ENCODE measurements at places on chromosomes 3 and 15. TPM values are rescaled to one million over a fixed set of nuclear protein-coding genes. Genes with fewer than 3 reads are reported as not detected.
A peak's percentile ranks its signal among the peaks of the same experiment; 100 is the strongest.

- no peaks in the 10 kb centered on the region for H3K4me1 ChIP-seq
- H3K4me3 ChIP-seq: no peak overlapping the region
- H3K27ac ChIP-seq: no peak overlapping the region
- no peaks in the 10 kb centered on the region for H3K27me3 ChIP-seq
- no peak for DNase-seq
- no peaks in the 10 kb centered on the region for H3K36me3 ChIP-seq
Observed at GRCh38 chr3:149356630-149357029, 20.8 kb downstream of the TM4SF1 start.

DNA sequence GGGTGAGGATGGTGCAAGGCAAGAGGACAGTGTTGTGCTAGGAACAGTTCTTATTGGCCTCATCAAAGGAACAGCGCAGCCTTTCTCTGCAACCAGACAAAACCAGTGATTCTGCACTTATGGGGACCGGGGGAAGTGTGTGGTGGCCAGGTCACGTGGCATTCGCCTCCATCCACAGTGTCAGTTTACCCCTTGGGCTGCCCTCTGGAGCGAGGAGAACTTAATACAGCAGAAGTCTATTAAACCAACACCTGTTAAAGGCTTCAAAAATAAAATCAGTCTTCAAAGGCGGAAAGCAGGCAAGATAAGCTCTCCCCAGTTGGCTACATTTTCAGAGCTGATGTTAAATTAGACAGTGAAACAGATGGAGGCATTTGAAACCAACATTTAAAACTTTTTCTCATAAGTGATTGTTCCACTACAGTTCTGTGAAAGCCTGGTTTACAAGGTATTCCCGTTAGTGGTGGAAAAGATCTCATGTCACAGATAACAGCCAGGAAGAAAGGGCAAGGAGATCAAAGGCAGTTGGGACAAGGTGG lies 75.2 kb downstream of the LRIG1 start:
- no peaks in the 10 kb centered on the region for H3K36me3 ChIP-seq
- peak overlapping the region; percentile 59 for H3K27ac ChIP-seq
- H3K4me3 ChIP-seq: no peak overlapping the region
- DNase-seq: no peak
- peaks cover 9% of the 10 kb centered on the region for H3K4me1 ChIP-seq

DNA sequence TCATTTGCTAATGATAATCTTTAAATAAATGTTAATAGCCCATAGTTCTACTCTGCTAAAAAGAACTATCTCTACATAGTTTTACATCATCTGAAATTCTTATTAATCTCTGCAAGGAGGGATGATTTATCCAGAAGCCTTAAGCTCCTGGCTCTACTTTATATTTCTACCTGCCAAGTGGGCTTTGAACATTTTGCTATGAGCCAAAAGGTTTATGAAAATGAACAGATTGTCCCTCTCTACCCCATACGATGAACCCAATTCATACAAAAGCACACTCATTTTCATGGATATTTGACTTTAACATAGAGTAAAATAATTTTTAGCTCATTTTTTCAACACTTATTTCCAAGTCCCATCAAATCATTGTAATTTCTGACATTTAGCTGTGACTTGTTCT lies 611.0 kb downstream of the NSUN3 start:
- no peaks in the 10 kb centered on the region for H3K36me3 ChIP-seq
- H3K27ac ChIP-seq: no peak overlapping the region
- H3K4me1 ChIP-seq: no peaks in the 10 kb centered on the region
- no peak for DNase-seq
- no peaks in the 10 kb centered on the region for H3K27me3 ChIP-seq
- no peak overlapping the region for H3K4me3 ChIP-seq

- peak overlapping the region; percentile 86 for H3K4me3 ChIP-seq
- DNase-seq: no peak
- no peaks in the 10 kb centered on the region for H3K36me3 ChIP-seq
- peaks cover 18% of the 10 kb centered on the region for H3K27me3 ChIP-seq
Observed at GRCh38 chr3:152834191-152834775, 648 bp upstream of the P2RY1 start.

DNA sequence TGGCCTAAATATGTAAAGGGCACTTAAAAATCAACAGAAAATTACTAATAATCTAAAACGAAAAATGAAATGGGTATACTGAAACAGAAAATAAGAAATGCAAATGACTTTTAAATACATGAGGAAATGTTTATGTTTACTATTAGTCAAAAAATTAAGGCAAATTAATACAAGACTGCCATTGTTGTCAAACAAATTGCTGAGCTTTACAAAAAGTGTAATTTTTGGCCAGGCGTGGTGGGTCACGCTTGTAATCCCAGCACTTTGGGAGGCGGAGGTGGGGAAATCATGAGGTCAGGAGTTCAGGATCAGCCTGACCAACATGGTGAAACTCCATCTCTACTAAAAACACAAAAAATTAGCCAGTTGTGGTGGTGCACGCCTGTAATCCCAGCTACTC lies 343.9 kb upstream of the SGO1 start:
- no peak overlapping the region for H3K4me3 ChIP-seq
- no peaks in the 10 kb centered on the region for H3K4me1 ChIP-seq
- no peak overlapping the region for H3K27ac ChIP-seq
- H3K27me3 ChIP-seq: no peaks in the 10 kb centered on the region
- no peak for DNase-seq
- no peaks in the 10 kb centered on the region for H3K36me3 ChIP-seq

- DNase-seq: no peak
- peaks cover 3% of the 10 kb centered on the region for H3K27me3 ChIP-seq
- peaks cover 25% of the 10 kb centered on the region for H3K36me3 ChIP-seq
- peaks cover 13% of the 10 kb centered on the region for H3K4me1 ChIP-seq
- peak overlapping the region; percentile 15 for H3K27ac ChIP-seq
Observed at GRCh38 chr3:123319760-123320159, 118.0 kb downstream of the SEC22A start.

DNA sequence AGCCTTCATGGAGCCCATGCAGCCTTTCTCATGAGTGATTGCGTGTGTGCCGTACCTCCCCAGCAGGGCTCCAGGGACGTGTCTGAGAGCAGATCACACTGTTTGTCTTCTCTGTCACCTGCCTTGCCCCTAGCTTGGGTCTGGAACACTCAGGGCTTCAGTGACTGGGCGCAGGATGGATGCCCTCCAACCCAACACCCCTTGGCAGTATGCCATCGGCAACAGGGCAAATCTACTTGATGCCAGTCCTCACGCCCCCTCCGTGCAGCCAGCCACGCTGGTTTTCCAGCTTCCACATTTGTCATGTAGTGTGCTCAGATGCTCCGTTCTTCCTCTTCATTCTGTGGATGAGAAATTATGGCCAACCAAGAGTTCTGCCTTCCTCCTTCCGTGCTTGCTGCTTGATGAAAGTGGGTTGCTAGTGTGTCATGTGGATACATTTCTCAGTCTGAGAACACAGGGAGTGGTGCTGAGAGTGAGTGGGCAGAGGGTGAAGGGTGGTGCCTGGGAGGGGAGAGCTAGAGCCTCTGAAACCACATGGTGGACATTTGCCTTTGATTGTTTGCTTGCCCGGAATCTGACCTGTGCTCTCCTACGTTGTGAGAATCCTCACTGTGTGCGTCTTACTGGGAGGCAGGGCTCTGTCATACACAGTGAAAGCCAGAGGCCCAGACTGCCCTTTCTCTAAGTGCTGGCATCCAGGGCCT lies 97.2 kb downstream of the FAM43A start:
- DNase-seq: no peak
- no peak overlapping the region for H3K4me3 ChIP-seq
- H3K27me3 ChIP-seq: no peaks in the 10 kb centered on the region
- no peaks in the 10 kb centered on the region for H3K4me1 ChIP-seq
- H3K27ac ChIP-seq: no peak overlapping the region

GRCh38 chr15:65612616-65612946 lies 1.6 kb upstream of the INTS14 start:
- H3K4me1 ChIP-seq: peaks cover 9% of the 10 kb centered on the region
- peak overlapping the region; percentile 94 for H3K27ac ChIP-seq
- no peaks in the 10 kb centered on the region for H3K36me3 ChIP-seq
- DNase-seq: no peak
- no peak overlapping the region for H3K4me3 ChIP-seq

DNA sequence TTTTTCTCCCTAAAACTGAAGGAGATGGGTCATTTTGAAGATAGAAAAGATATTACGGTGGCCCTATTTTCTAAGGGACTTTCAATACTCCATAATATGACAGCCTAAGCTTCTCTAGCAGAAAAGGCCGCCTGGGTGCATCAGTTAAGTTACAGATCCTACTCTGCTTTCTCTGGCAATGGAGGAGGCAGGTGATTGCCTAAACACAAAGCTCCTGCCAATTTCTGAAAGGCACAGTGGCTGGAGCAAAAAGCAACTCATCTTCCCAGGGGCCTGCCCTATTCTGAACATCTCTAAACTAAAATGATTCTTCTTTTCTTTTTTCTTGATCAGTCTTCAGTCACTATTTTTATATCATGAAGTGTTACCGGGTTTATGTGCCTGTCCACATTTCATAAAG lies 276.7 kb downstream of the CNTN4 start:
- no peaks in the 10 kb centered on the region for H3K4me1 ChIP-seq
- no peak for DNase-seq
- H3K36me3 ChIP-seq: no peaks in the 10 kb centered on the region
- H3K27ac ChIP-seq: no peak overlapping the region

- H3K4me3 ChIP-seq: no peak overlapping the region
- H3K27ac ChIP-seq: peak overlapping the region; percentile 68
- H3K36me3 ChIP-seq: no peaks in the 10 kb centered on the region
- DNase-seq: no peak
- H3K4me1 ChIP-seq: peaks cover 71% of the 10 kb centered on the region
Observed at GRCh38 chr3:46938118-46938517, 38.4 kb downstream of the CCDC12 start.

GRCh38 chr3:64578062-64578770 lies 109.6 kb downstream of the ADAMTS9 start:
- H3K4me1 ChIP-seq: peaks cover 9% of the 10 kb centered on the region
- no peak overlapping the region for H3K27ac ChIP-seq
- no peak overlapping the region for H3K4me3 ChIP-seq
- H3K36me3 ChIP-seq: peaks cover 11% of the 10 kb centered on the region

- H3K36me3 ChIP-seq: peaks cover 31% of the 10 kb centered on the region
- H3K27ac ChIP-seq: no peak overlapping the region
- no peak overlapping the region for H3K4me3 ChIP-seq
- peak; percentile 76 for DNase-seq
Observed at GRCh38 chr15:64686130-64686735, 89.2 kb downstream of the RBPMS2 start.

GRCh38 chr15:70270752-70271111 lies 173.0 kb upstream of the TLE3 start:
- H3K4me1 ChIP-seq: peaks cover 9% of the 10 kb centered on the region
- H3K27me3 ChIP-seq: peaks cover 43% of the 10 kb centered on the region
- no peaks in the 10 kb centered on the region for H3K36me3 ChIP-seq
- no peak for DNase-seq

The TMEM45A gene
- total RNA-seq: 37.6 TPM

The GOLGA6A gene
- total RNA-seq: not detected

The MST1R gene
- 2.2 TPM for total RNA-seq

All from cardiac muscle cell (in vitro differentiated cells and primary cell).